ENCODE measurements at places on chromosomes 5 and 9. TPM values are rescaled to one million over a fixed set of nuclear protein-coding genes. Genes with fewer than 3 reads are reported as not detected.

DNA sequence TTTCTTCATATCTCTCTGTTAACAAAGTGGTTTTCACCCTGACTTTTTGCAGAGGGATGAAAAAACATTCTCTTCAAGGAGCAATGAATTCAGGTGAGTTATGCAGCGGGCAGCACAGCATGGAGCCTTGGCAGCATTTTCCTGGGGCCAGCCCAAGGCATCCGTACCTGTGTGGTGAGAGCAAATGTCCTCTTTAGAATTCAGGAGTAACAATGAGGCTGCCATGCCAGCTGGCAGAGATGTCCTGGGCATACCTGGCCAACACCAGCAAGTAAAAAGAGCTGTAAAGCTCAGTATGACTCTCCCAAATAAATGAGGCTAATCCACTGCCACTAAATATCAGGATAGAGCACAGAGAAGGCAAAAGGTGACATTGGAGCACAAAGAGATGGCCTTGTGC is 277.6 kb upstream of the TRPC7 start:
- no peaks in the 10 kb centered on the region for H3K4me1 ChIP-seq
- no peaks in the 10 kb centered on the region for H3K27me3 ChIP-seq
- no peaks in the 10 kb centered on the region for H3K36me3 ChIP-seq
- H3K27ac ChIP-seq, result no peak overlapping the region
- DNase-seq, result no peak

- no peaks in the 10 kb centered on the region for H3K36me3 ChIP-seq
- H3K27me3 ChIP-seq, result no peaks in the 10 kb centered on the region
- no peak for DNase-seq
- no peak overlapping the region for H3K27ac ChIP-seq
Observed at GRCh38 chr5:14240359-14240758, 97.2 kb downstream of the TRIO start.

- no peak overlapping the region for H3K4me3 ChIP-seq
- peaks cover 7% of the 10 kb centered on the region for H3K4me1 ChIP-seq
- no peak for DNase-seq
- H3K27ac ChIP-seq, result no peak overlapping the region
Observed at GRCh38 chr9:135294836-135295235, 184.7 kb upstream of the PPP1R26 start.

DNA sequence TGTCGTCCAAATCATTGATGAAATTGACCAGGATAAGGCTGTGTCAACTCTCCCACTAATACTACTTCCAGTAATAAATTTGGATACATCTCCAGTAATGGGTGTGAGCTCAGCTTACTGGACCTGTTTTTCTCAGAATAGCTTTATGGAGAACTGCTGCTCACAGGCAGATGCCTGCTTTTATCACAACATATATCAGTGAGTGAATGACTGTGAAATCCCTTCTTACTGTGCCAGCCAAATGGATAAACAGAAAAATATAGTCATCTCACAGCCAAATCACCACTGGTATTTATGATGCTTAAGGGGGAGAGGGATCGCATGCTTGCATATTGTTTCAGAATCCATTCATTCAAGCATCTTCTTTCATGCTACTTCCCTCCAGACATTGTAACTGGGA is 148.4 kb upstream of the PAPPA start:
- no peaks in the 10 kb centered on the region for H3K4me1 ChIP-seq
- no peak for DNase-seq
- H3K36me3 ChIP-seq, result no peaks in the 10 kb centered on the region
- no peak overlapping the region for H3K27ac ChIP-seq

The MYOT gene
- total RNA-seq, result 181 TPM

All from heart left ventricle (tissue), 16 donors.